ENCODE measurements at places on chromosomes 3 and 15.

GRCh38 chr3:54931182-54931581, 3.3 kb upstream of the LRTM1 start:
- DNase-seq, result no peak

GRCh38 chr15:55673287-55673686, 69.7 kb downstream of the PRTG start:
- no peak for DNase-seq

GRCh38 chr3:185758912-185759311, 65.9 kb downstream of the IGF2BP2 start:
- DNase-seq, result no peak

DNA sequence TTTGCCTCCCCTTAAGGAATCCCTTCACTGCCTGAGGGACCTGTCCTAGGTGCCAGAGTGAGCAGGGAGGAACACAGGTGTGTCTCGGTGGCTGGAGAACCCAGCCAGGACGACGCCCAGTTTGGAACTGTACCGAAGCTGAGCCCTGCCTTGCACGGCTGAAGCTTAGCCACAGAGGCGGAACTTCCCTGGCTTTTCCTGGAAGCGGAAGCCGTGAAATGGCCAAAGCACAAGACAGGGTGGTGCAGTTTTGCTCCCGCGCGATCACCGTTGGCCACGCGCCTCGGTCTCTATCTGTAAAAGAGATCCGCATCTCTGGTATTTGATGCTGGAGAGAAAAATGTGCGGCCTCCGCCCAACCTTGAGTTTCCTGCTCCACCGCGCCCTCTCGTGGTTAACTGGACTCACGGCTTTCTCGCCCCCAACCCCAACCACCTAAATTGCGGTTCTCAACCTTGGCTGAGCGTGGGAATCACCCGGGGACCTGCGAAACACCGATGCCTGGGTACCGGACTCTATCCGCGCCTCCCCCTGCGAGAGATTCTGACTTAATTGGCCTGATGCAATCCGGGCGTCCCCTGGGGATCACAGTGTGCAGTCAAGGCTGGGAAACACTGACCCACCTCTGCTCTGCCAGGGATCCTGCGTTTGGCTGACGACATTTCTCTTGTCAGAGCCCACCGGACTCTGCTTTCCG, 70.7 kb upstream of the ABHD2 start:
- peak; percentile 81 for DNase-seq
